Activated CD8-positive, alpha-beta T cell treated with anti-CD3 and anti-CD28 coated beads for 36 hours (primary cell): ENCODE measurements at places on chromosomes 7 and 10.

DNA sequence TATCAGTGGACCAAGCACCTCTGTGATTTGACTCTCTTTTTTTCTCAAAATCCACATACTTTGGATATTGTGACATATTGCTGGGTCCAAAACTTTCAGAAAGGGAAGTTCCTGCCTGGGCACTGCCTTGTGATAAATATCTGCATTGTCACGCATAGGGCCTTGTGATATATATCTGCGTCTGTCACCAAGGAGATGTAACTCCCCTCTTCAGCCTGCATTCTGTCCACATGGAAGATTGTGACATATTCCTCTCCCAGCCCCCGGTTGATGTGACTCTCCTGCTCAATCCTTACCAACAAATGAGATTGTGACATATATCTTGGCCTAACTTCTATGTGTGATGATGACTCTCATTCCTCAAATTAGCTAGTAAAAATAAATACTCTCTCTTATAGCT lies 25.4 kb upstream of the ZNF107 start:
- no peak for DNase-seq

DNA sequence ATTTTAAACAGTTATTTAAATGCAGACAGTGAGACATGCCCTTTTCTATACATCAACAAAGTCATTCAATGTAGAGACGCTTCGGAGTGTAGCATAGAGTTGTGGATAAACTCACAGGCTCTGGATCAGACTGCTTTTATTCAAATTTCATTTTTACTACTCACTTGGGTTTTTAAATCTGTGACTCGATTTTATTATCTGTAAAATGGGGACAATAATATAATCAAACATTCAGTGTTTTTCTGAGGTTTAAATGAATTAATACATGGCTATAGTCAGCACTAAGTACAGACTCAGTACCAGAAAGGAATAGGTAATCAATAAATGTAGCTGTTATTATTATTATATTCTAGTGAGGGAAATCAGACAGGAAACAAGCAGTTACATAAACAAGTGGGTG lies 43.4 kb downstream of the THSD7A start:
- no peak for DNase-seq

DNA sequence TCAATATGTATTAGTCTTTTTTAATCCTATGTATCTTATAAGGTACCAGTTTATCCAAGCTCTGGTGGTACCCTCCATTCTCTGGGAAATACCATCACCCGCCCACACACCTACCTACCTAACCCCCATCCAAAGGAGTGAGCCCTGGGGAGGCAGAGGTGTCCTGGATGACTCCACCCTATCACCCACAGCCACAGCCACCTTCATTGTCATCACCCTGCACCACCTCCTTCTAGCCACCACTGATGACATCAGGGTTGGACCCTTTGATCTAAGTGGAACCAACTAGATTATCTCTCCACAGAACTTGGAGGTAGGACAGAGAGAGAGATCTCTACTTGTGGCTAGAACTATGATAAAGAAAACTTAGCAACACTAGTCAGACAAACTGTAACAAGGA lies 259.4 kb downstream of the PARD3 start:
- DNase-seq, result no peak

DNA sequence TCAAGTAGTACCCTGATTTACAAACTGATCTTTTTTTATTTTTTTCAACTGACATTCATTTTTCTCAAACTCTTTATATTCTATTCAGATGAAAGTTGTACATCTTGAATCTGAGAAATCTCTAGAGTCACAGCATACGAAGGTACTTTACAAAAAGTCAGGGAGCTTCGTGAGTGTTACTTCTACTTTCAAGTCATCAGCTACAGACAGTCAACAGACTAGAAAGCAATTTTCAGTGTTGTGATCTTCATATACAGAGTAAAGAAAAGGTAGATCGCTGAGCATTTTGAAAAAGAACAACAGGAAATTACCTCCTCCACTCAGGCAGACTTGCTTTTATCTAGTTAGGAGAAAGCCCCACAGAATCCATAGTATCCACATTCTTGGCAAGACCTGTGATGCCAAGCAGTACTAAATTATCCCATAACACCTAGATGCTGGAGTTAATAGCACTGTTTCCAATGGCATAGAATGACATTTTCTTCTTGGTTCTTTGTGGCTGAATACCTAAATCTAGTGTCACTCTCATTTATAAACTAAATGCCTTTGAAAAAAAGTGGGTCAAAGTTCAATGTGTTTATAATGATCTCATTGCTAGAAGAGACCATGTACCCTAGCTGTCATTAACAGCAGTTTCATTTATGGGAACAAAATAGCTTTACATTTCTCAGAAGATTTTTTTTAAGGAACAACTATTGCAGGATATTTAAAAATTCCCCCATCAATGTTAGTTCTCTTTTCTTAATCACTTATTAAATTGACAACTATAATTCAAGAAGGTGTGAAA lies 12.0 kb upstream of the ZNF800 start:
- no peak for DNase-seq

GRCh38 chr10:76306856-76307255 lies 875.4 kb downstream of the LRMDA start:
- no peak for DNase-seq

DNA sequence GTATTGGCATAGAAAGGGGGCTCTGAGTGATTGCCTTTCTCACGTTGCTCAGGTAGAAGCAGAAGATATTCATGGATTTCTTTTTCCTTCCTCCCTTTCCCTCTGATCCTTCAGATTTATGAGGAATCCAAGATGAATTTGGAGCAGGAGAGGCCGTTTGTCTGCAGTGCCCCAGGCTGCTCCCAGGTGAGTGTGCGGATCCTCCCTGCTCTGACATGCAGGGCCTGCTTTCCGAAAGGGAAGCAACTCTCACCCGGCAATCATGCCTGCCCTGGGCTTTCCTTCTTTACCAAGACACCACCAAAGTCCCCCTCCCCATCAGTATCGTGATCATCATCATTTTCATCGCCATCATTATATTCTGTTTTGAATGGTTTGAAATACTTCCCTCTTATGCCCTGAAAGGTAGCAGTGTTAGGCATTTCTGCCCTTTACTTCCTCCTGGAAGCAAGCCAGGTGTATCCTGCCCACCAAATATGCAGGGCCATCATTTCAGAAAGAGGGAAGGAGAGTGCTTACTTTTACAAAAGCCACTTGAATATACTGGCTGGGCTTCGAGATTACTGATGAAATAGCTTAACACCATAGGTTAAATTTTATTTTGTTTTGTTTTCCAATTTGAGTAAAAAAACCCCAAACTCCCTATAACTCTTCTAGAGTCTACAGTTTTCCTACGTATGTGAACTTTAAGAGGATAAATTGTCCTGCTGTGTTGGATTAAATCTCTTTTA lies 75.9 kb downstream of the CREB5 start:
- DNase-seq, result no peak

- DNase-seq, result no peak
Measured at GRCh38 chr10:64535131-64535867, 1014.1 kb downstream of the REEP3 start.

DNA sequence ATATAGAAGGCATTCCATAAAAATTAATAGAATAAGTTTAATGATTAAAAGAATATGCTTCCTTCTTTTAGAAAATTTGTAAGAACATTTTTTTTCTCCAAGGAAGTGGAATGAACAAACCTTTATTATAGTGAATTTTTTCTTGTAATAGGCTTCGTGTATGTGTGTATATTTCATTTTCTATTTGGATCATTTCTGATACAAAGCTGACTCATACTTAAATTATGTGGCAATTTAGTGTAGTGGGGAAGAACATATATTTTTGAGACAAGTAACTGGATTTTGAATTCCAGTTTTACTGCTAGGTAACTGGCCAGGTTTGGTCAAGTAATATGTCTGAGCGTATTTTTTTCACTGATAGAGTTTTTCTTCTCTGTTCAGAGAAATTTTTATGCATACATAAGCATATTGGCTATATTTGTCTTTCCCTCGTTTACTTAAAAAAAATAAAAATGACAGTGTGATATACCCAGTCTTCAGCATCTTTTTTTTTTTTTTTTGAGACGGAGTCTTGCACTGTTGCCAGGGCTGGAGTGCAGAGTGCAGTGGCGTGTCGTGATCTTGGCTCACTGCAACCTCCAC lies 50.8 kb downstream of the CDK13 start:
- no peak for DNase-seq

DNA sequence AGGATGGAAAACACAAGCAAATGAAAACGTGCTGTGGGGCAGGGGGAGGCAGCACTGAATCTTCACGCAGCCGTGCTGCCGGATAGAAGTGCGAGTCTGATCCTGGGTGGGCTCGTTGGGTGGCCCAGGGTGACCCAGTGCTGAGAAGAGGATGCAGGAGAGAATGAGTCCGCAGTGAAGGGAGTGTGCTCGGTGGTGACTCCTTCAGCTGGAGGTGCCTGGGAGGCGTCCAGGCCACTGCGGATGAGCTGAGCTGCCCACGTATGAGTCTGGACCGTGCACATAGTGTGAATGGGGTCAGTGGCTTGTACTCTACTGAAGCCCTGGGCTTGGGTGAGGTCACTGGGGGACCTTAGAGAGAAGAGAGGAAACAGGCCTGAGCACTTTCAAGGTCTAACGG lies 190.0 kb upstream of the MGMT start:
- no peak for DNase-seq
